Stimulated activated CD4-positive, alpha-beta T cell treated with anti-CD3 and anti-CD28 coated beads, Interleukin-2, amount 100 ng/mL, for 4 hours (primary cell): ENCODE measurements at places on chromosomes 7 and 10.

DNA sequence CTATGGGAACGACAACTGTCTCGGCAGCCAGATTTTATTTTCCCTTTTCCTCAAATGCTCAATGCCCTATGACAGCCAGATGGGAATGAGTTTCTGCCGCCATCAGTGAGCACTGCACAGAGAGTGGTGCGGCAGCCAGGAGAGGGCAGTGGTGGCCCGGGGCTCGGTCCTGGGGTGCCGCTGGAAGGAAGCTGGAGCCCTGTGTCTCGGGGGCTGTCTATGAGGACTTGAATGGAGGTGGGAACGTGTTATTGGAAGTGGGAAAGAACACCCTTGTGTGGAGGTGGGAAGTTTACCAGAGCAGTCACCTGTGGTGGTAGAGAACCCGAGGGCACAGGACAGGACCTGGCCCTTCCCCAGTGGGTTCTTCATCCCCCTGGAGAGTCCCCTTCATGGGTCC lies 35.8 kb downstream of the JAKMIP3 start:
- DNase-seq, result no peak

- no peak for DNase-seq
Measured at GRCh38 chr7:127995881-127996215, 35.4 kb downstream of the LRRC4 start.

- no peak for DNase-seq
Measured at GRCh38 chr10:128001849-128002248, 94.9 kb downstream of the PTPRE start.

DNA sequence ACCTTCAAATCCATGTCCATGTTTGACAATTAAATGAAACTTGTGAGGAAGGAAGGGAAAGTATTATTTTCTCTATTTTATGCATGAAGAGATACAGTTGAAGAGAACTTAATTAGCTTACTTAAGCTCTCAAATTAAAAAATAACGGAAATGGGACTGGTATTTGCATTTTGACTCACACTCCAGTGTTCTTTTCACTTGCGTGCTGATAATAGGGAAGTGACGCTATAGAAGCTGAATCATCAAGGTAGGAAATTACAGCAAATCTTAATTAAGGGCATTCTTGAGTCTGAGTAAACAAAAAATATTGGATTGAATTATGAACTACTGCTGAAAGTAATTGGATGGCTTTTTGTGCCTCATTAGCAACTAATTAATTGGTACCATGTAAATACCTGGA lies 44.0 kb upstream of the NPVF start:
- DNase-seq, result no peak

GRCh38 chr7:50564171-50564570 lies 1.0 kb downstream of the DDC start:
- DNase-seq, result no peak

GRCh38 chr7:151068069-151068773 lies 8.8 kb downstream of the SLC4A2 start:
- DNase-seq, result no peak
